Breast epithelium (tissue), 4 donors: ENCODE measurements at places on chromosomes 13 and 19. TPM values are rescaled to one million over a fixed set of nuclear protein-coding genes. Genes with fewer than 3 reads are reported as not detected.

- H3K4me1 ChIP-seq, result peaks cover 13% of the 10 kb centered on the region
- peak overlapping the region; percentile 61 for H3K27ac ChIP-seq
- H3K36me3 ChIP-seq, result no peaks in the 10 kb centered on the region
- peak overlapping the region; percentile 62 for H3K4me3 ChIP-seq
- DNase-seq, result peak; percentile 89
Measured at GRCh38 chr19:1040476-1041271, 767 bp downstream of the ABCA7 start.

GRCh38 chr13:21744149-21744548, 73.3 kb downstream of the FGF9 start:
- no peaks in the 10 kb centered on the region for H3K4me1 ChIP-seq
- H3K27me3 ChIP-seq, result no peaks in the 10 kb centered on the region
- H3K36me3 ChIP-seq, result no peaks in the 10 kb centered on the region
- H3K4me3 ChIP-seq, result no peak overlapping the region
- DNase-seq, result no peak

GRCh38 chr13:97310809-97311436, 88.8 kb downstream of the MBNL2 start:
- no peak overlapping the region for H3K4me3 ChIP-seq
- no peak for DNase-seq
- no peaks in the 10 kb centered on the region for H3K27me3 ChIP-seq

GRCh38 chr19:54661846-54662481, 821 bp upstream of the LILRB4 start:
- no peak for DNase-seq
- no peaks in the 10 kb centered on the region for H3K36me3 ChIP-seq
- H3K27me3 ChIP-seq, result no peaks in the 10 kb centered on the region

DNA sequence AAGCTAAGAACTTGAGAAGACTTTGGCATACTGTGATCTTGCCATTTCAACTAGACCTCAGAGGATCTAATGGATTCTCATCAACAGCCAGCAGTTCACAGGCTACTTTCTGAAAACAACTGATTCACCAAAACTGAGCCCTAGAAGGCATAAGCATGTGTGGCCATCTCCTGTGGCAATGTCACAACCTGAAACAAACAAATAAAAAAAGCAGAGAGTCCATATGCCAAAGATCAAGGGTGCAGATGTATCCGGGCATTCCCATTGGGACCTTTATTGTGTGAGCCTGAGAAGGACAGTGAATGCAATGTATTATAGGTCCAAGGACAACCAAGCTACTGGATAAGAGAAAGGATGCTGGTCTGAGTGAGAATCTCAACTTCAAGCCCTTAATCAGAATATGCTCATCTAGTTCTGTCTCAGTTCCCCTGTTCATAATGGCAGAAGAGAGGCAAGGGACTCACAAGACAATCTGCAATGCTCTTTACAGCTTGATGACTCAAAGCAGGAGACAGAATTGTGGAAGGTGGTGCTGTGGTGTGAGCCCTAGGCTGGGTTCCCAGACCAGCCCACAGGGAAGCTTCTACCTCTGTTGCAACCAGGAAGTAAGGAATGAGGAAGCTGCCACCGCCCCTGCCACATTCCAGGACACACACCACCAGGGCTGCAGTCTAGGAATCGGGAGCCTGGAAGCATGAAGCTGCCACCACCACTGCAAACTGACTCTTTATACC, 133.7 kb downstream of the RAP2A start:
- peak; percentile 75 for DNase-seq
- no peak overlapping the region for H3K4me3 ChIP-seq
- no peaks in the 10 kb centered on the region for H3K27me3 ChIP-seq
- no peaks in the 10 kb centered on the region for H3K4me1 ChIP-seq

- H3K27me3 ChIP-seq, result no peaks in the 10 kb centered on the region
- no peaks in the 10 kb centered on the region for H3K4me1 ChIP-seq
- no peak for DNase-seq
- no peak overlapping the region for H3K4me3 ChIP-seq
- H3K36me3 ChIP-seq, result no peaks in the 10 kb centered on the region
Measured at GRCh38 chr13:37136187-37136586, 30.7 kb upstream of the CSNK1A1L start.

DNA sequence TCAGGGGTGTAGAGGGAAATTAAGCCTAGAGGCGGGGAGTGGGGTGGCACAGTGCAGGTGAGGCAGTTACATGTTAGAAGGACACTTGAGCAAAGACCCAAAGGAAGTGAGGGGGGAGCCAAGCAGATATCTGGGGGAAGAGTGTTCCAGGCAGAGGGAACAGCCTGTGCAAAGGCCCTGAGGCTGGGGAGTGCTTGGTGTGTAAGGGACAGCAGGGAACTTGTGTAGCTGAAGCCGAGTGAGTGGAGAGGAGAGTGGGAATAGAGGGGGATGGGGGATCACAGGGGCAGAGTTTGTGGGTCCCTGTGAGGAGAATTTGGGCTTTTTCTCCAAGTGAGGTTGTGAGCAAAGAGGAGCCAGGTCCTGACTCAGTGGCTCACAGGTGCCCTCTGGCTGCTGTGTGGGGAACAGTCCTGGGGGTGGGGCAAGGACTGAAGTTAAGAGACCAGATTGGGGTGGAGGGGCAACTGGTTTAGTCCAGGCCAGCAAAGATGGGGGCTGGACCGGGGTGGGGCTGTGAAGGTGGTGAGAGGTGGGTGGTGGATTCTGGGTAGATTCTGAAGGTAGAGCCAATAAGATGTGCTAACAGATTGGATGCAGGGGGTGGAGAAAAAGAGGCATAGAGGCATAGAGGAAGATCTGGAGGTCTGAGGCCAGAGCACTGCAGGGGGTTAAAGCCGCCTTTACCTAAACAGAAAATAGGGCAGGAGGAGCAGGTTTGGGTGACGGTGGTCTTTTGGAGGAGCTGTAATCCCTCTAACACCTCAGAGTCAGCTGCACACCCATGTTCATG, 75.3 kb downstream of the CACNA1A start:
- no peaks in the 10 kb centered on the region for H3K4me1 ChIP-seq
- no peaks in the 10 kb centered on the region for H3K36me3 ChIP-seq
- no peak overlapping the region for H3K4me3 ChIP-seq
- peaks cover 5% of the 10 kb centered on the region for H3K27me3 ChIP-seq

GRCh38 chr19:30630289-30631032, 258.3 kb downstream of the ZNF536 start:
- H3K4me1 ChIP-seq, result no peaks in the 10 kb centered on the region
- no peak overlapping the region for H3K4me3 ChIP-seq
- H3K27ac ChIP-seq, result no peak overlapping the region
- no peaks in the 10 kb centered on the region for H3K27me3 ChIP-seq
- DNase-seq, result no peak

GRCh38 chr13:30559274-30559673, 58.4 kb upstream of the USPL1 start:
- no peaks in the 10 kb centered on the region for H3K36me3 ChIP-seq
- no peak overlapping the region for H3K27ac ChIP-seq
- no peaks in the 10 kb centered on the region for H3K27me3 ChIP-seq
- H3K4me1 ChIP-seq, result no peaks in the 10 kb centered on the region

GRCh38 chr13:48839171-48839570, 136.5 kb upstream of the FNDC3A start:
- H3K4me3 ChIP-seq, result no peak overlapping the region
- H3K27ac ChIP-seq, result no peak overlapping the region
- no peaks in the 10 kb centered on the region for H3K36me3 ChIP-seq
- no peak for DNase-seq

GRCh38 chr13:97621631-97622030, 187.7 kb downstream of the RAP2A start:
- H3K4me1 ChIP-seq, result no peaks in the 10 kb centered on the region
- no peak overlapping the region for H3K27ac ChIP-seq
- no peaks in the 10 kb centered on the region for H3K36me3 ChIP-seq
- no peaks in the 10 kb centered on the region for H3K27me3 ChIP-seq
- H3K4me3 ChIP-seq, result no peak overlapping the region

DNA sequence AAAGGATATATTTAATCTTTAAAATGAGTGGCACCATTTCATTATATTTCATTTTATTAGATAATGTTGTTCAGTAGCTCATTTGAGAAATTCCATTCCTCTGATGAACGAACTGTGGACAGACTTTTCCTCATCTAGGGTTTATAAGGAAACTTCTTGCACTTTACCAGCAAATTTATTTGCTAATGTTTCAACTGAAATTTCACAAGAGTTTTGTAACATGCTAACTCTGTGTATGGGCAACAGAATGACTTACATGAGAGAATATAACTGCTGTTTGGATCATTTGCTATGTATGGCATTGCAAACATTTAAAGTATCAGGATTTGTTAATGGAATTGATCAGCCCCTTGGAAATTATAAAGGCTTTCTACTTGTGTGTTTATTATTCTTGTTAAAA, 3.7 kb upstream of the IRS2 start:
- DNase-seq, result no peak
- no peaks in the 10 kb centered on the region for H3K27me3 ChIP-seq
- no peak overlapping the region for H3K4me3 ChIP-seq
- no peaks in the 10 kb centered on the region for H3K4me1 ChIP-seq
- H3K36me3 ChIP-seq, result no peaks in the 10 kb centered on the region
- H3K27ac ChIP-seq, result no peak overlapping the region

The HRC gene
- total RNA-seq, result 0.88 TPM

The C19orf33 gene
- total RNA-seq, result 13.1 TPM

The MEDAG gene
- 95.4 TPM for total RNA-seq

The HIPK4 gene
- total RNA-seq, result not detected

The NUDT19 gene
- total RNA-seq, result 9.5 TPM
